ENCODE measurements at places on chromosomes 16 and 17. TPM values are rescaled to one million over a fixed set of nuclear protein-coding genes. Genes with fewer than 3 reads are reported as not detected.

- H3K4me1 ChIP-seq = peaks cover 65% of the 10 kb centered on the region
- DNase-seq = peak; percentile 78
- H3K27me3 ChIP-seq = no peaks in the 10 kb centered on the region
- H3K4me3 ChIP-seq = peak within 1 kb of the TSS; percentile 98
- no peaks in the 10 kb centered on the region for H3K36me3 ChIP-seq
These were observed at the start of gene THRA for GRCh38 chr17:40062329-40063186. Gene THRA (plus strand): TSS chr17:40062965. CDS start chr17:40074489, 11,524 bp downstream.

DNA sequence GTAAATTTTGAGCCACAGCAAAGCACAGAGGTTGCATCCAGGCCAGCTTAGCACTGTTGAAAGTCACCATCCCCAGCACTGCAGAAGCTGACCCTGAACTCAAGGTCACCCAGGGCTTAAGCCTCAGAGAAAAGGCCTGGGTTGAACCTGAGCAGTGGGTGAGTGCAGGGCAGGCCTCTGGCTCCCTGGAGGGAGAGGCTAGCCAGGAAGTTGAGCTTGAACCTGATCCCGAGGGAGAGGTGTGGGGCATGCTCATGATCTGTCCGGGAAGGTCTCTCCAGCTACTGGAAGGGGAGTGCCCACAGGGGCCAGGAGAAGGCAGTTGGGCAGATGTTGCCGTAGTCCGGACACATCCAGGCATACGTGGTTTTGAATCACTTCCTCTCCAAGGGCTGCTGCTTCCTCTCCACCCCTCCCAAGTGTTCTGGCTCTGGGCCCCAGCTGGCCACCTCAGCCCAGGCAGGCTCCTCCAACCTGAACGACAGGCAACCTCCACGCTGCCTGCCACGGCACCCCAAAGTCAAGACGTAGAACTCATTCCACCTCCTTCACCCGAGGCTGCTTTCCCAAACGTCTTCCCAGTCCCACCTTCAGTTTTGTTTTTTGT lies 18.4 kb downstream of the CARHSP1 start:
- no peak overlapping the region for H3K27ac ChIP-seq
- DNase-seq = no peak
- H3K4me1 ChIP-seq = peaks cover 45% of the 10 kb centered on the region
- no peaks in the 10 kb centered on the region for H3K27me3 ChIP-seq
- peaks cover 86% of the 10 kb centered on the region for H3K36me3 ChIP-seq

DNA sequence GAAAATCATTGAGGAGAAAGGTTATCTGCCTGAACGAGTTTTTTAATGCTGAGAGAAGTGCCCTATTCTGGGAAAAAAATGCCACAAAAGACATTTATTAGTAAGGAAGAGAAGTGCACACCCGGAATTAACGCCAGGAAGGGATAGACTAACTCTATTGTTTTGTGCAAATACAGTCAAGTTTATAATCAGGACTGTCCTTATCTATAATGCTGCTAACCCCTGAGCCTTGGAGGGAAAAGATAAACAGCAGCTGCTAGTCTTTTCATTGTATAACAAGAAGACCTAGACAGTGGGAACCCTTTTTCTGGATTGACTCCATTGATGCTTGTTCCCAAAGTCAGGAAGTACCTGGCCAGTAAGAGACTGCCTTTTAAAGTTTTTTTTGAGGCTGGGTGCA lies 26.5 kb downstream of the BCAS3 start:
- H3K27ac ChIP-seq = no peak overlapping the region
- no peaks in the 10 kb centered on the region for H3K36me3 ChIP-seq
- no peak for DNase-seq
- H3K4me1 ChIP-seq = no peaks in the 10 kb centered on the region
- H3K4me3 ChIP-seq = no peak overlapping the region
- H3K27me3 ChIP-seq = no peaks in the 10 kb centered on the region

DNA sequence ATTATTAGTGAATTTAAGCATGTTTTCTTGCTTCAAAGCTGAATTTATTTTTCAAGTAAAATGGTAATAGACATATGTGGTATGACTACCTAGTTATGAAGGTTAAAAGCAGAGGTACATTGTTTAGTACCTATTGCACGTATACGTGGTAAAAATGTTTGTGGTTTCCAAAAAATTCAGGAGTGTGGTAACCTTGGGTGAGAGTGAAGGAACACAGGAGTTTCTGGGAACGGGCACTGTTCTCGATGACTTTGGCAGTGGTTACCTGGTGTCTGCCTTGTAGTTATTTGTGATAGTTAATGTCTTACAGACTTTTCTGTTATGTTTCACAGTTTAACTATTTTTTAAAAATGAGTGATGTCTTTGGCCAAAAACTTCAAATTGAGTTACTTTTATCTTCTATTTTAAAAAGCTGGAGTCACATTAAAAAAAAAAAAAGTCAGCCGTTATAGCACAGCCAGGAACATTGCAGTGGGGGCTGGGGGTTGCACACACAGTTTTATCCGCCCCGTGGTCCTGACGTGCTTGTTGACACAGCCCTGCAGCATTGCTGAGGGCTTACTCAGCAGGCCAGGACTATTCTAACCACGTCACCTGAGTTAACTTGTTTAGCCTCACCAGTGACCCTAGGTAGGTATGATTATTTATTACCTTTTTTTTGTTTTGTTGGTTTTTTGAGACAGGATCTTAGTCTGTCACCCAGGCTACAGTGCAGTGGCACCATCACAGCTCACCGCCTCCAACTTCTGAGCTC lies 10.9 kb downstream of the JPT2 start:
- H3K36me3 ChIP-seq = peaks cover 94% of the 10 kb centered on the region
- H3K27me3 ChIP-seq = no peaks in the 10 kb centered on the region
- peak; percentile 92 for DNase-seq
- H3K4me1 ChIP-seq = peaks cover 12% of the 10 kb centered on the region
- H3K27ac ChIP-seq = peak overlapping the region; percentile 7

ACBD4 gene
- total RNA-seq = 15.2 TPM

DNA sequence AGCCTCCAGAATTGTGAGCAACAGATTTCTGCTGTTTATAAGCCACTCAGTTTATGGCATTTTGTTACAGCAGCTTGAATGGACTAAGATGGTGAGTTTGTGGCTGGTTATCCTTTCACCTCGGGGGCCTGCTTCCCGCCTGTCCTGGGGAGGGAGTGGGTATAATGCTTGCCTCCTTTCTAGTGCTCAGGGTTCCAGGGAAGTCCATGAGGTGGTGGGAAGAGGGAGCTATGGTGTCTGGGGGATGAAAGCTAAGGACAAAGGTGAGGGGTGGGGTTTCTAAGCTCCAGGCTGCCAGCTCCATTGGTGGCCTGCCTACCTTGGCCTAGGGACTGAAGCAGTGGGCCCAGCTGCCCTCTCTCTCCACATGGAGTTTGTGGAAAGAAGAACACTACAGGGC lies 50.2 kb upstream of the SDK2 start:
- no peak overlapping the region for H3K27ac ChIP-seq
- H3K36me3 ChIP-seq = no peaks in the 10 kb centered on the region
- H3K4me3 ChIP-seq = no peak overlapping the region
- DNase-seq = no peak
- H3K4me1 ChIP-seq = no peaks in the 10 kb centered on the region
- peaks cover 14% of the 10 kb centered on the region for H3K27me3 ChIP-seq

GRCh38 chr17:45127207-45127547 lies 5.1 kb downstream of the PLCD3 start:
- peaks cover 82% of the 10 kb centered on the region for H3K4me1 ChIP-seq
- H3K27me3 ChIP-seq = no peaks in the 10 kb centered on the region
- no peaks in the 10 kb centered on the region for H3K36me3 ChIP-seq
- H3K4me3 ChIP-seq = no peak overlapping the region
- DNase-seq = peak; percentile 66
- peak overlapping the region; percentile 83 for H3K27ac ChIP-seq

MYO1D gene
- 727 TPM for total RNA-seq

Data from stomach (tissue), 19 donors.